ENCODE measurements at places on chromosomes 13 and 19.

- DNase-seq = no peak
These were observed at the start of gene SOHLH2 for GRCh38 chr13:36214163-36214921. Gene SOHLH2 (minus strand): TSS chr13:36214556. CDS start chr13:36214526, 30 bp downstream.

- DNase-seq = no peak
These were observed 82.0 kb downstream of the SIPA1L3 start for GRCh38 chr19:37988758-37989635.

GRCh38 chr19:29113838-29114237, 99.1 kb downstream of the UQCRFS1 start:
- no peak for DNase-seq

DNA sequence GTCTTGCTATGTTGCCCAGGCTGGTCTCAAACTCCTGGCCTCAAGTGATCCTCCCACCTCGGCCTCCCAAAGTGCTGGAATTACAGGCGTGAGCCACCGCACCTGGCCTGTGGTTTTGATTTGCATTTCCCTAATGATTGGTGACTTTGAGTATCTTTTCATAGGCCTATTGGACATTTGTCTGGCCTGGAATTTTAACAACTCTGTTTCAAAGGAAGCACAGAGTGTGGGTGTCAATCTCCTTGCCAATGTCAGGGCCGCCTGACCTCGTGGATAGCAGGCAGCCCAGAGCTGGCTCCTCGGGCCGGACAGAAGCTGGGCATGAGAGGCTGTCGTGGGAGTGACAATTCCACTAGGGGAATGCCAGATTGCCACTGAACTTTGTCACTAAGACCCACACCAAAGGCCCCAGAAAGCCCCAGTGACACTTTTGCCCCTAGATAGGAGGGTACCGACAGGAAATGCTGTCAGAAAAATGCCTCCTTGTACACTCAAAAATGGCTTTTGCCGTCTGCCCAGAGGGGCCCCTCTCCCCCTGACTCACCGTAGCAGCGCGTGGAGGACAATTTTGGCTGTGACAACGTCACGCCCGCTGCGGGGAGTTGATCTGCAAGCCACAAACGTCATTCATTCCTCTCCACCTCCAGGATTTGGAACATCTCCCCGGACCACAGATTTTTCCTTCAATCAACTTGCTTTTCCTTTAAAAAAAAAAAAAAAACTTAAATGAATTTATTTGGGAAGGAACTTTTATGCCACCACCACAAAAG, 11.7 kb upstream of the ADGRE5 start:
- DNase-seq = no peak

- DNase-seq = no peak
These were observed 57.6 kb upstream of the URI1 start for GRCh38 chr19:29884466-29884865.

- no peak for DNase-seq
These were observed 310.8 kb downstream of the SLC7A1 start for GRCh38 chr13:29284726-29285125.

- DNase-seq = no peak
These were observed 364.4 kb downstream of the DCT start for GRCh38 chr13:94115054-94115453.

DNA sequence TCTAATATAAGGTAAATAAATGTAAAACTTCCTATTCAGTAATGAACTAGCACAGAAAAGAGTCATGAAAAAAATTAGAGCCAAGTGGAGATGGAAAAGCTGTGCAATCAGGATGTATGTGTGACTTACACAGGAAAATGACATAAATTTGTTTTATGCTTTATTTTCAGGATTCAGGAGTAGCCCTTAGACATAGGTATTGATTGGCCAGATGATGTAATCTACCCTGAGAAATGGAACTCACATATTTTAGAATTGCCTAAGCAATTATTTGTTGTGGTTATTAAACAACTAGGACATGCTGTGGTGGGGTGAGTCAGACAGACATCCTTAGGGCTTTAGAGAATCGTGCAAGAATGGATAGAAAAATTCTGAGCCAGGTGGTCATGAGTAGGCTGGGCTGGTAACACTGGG, 110.6 kb downstream of the PCDH9 start:
- no peak for DNase-seq

- no peak for DNase-seq
These were observed 42.3 kb downstream of the USPL1 start for GRCh38 chr13:30659980-30660379.

GRCh38 chr13:43331672-43332071, 308.3 kb downstream of the DNAJC15 start:
- no peak for DNase-seq

DNA sequence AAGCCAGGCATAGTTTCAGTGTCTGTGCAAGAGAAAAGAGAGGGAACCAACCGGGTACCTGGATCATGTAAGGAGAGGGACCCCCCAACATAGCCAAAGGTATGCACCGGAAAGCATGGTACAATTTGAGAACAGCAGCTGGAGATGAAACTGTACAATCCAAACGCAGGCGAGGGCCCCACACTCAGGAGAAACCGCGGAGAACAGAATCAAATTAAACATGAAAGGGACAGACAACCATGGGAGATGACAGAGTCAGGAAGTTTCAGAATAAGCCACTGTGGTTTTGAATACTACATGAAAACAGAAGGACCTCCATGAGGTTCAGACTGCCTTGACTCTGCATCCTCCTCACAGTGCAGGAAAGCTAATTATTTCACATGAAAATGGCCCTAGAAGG, 62.9 kb upstream of the SPATA13 start:
- DNase-seq = no peak
